ENCODE measurements at places on chromosomes 1 and 21. TPM values are rescaled to one million over a fixed set of nuclear protein-coding genes. Genes with fewer than 3 reads are reported as not detected.

Gene TNFRSF14
- 1.2 TPM for total RNA-seq

- no peak for DNase-seq
Measured at GRCh38 chr1:6350416-6351088, 43.0 kb downstream of the ACOT7 start.

Gene KRTAP13-2
- total RNA-seq: not detected

- no peak for DNase-seq
Measured at GRCh38 chr1:13494025-13494424, 19.8 kb downstream of the LRRC38 start.

- no peak for DNase-seq
Measured at GRCh38 chr1:228338521-228339051, 68.0 kb downstream of the TRIM11 start.

DNA sequence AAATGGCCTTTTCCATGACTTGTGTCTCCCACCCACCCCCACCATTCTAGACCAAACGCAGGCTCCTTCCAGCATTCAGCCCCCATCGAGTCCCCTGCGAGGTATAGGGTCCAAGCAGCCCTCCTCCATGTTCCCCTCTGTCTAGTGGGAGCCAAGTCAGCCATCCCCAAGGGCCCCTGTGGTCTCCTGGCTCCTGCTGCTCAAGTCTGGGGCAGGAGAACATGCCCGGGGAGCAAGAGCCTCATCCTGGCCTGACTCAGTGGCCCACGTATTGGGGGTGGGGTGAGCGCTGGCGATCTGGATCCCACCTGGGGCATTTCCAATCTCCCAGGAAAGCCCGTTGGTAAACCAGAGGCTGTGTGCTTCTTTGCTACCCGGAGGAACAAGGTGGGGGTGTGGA lies 4.1 kb upstream of the PRDM16 start:
- DNase-seq: peak; percentile 33

Gene IVL
- 0.11 TPM for total RNA-seq

Gene OR14A2
- not detected for total RNA-seq

DNA sequence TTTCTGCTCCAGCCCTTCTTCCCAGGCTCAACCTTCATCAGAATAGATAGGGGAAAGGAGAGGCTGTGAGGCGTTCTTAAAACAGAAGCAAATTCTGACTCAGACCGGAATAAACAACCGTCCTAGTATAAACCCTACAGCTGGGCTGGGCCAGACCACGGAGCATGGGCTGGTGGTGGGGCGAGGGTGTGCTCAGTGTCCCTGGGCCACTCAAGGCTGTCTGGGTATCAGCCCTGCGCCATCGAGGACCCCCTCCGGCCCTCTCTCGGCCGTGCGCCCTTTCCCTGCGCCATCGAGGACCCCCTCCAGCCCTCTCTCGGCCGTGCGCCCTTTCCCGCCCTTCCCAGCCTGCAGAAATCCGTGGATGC lies 36.0 kb downstream of the CAPN2 start:
- no peak for DNase-seq

DNA sequence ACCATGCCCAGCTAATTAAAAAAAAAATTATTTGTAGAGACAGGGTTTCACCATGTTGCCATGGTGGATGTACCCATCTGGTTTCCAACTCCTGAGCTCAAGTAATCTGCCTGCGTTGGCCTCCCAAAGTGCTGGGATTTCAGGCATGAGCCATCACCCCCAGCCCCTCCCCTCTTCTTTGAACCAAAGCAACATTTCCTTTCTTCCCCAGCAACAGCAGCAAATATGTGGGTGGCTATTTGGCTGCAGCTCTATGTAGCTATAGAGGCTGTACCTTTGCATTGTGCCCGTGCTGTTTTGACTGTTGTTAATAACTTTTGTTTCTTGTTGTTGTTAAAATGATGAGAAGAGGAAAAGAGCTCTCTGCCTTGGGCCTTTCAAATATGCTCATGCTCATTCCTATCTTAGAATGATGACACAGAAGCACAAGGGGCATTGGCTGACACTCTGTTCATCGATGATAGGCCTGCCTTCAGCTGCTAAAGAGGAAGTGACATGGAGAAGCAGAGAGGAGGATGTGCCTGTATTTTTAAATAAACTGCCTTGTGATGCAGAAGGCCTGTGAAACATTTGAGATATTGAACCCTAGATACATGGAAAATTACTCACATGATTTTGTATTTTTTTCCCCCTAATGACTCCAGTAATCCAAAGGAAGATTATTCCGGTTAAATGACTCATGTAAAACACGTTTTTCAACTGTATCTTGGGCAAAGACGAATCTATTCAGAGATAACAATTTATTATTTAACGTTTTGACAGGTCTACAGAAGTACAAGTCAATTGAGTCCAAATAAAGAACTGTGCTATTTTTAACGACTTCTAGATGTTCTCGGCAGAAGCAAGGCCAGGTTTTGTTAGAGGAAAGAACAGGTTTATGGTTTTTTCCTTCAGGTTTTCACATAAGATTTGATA lies 20.5 kb upstream of the XPR1 start:
- DNase-seq: no peak

DNA sequence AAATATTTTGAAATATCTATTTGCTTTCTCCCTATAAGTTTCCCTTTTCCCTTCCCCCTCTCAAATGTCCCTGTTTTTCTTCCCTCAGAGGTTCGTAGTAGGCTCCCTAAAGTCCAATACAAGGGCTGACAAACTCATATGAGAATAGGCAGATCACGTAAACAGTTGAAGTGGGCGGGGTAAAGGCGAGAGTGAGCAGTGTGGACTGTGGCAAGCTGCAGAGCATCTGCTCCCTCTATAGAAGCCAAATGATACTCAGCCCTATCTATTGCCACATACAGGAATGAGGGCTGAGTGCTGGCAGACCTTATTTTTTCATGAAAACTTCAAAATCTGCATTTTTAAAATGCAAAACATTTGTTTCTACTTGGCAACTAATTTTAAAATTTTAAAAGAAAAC lies 26.3 kb downstream of the PRDX6 start:
- DNase-seq: no peak
